ENCODE measurements at places on chromosomes 4 and X.

- no peak for DNase-seq
Observed at GRCh38 chr4:74441744-74442143, 3.2 kb upstream of the AREG start.

DNA sequence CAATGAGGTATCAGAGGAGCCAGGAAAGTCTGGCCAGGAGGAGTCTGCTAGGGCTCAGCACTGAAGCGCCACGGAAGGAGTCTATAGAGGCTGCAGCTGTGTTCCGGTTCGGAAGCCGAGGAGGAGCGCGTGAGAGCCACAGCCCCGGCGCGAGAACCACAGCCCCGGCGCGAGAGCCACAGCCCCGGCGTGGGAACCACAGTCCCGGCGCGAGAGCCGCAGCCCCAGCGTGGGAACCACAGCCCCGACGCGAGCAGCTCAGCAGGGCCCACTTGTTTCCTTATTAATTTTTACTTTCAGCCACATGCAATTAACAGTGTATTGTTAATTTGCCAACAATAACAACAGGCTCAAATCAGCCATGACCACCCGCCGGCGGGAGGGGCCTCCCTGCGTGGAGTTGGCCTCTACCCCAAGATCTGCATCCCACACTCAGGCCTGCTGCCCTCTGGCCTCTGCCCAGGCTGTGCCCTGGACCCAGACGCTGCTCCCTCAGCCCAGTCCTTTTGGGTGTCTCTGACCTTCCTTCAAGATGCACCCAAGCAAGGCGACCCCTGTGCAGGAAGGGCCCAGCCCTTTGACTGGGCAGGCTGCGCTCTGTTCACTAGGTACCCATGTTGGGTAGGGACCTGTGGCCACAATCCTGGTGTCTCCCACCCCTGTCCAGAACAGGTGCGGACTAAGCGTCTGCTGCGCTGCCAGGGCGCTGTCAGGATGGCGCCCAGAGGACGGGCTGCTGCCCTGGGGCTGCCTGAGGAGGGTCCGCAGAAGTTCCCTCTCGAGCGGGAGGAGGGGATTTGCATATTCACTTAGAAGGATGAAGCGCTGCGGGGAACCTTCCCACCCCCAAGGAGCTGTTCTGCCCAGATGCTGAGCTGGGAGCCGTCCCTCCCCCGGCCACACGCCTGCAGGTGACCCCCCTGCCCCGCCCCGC lies 113.8 kb downstream of the ADRA2C start:
- peak; percentile 16 for DNase-seq

- no peak for DNase-seq
Observed at GRCh38 chrX:153299855-153300254, 21.7 kb downstream of the PNMA6F start.

GRCh38 chr4:137307806-137308205 lies 224.5 kb downstream of the PCDH18 start:
- DNase-seq: no peak

GRCh38 chr4:112664611-112665010 lies 27.7 kb downstream of the LARP7 start:
- DNase-seq: no peak

- DNase-seq: no peak
Observed at GRCh38 chr4:82523179-82523578, 38.6 kb downstream of the TMEM150C start.

All from CD8-positive, alpha-beta memory T cell (primary cell).